ENCODE measurements at places on chromosomes 5 and 9.

- peak; percentile 3 for DNase-seq
Measured at GRCh38 chr9:108383796-108384195, 472.0 kb downstream of the ACTL7B start.

DNA sequence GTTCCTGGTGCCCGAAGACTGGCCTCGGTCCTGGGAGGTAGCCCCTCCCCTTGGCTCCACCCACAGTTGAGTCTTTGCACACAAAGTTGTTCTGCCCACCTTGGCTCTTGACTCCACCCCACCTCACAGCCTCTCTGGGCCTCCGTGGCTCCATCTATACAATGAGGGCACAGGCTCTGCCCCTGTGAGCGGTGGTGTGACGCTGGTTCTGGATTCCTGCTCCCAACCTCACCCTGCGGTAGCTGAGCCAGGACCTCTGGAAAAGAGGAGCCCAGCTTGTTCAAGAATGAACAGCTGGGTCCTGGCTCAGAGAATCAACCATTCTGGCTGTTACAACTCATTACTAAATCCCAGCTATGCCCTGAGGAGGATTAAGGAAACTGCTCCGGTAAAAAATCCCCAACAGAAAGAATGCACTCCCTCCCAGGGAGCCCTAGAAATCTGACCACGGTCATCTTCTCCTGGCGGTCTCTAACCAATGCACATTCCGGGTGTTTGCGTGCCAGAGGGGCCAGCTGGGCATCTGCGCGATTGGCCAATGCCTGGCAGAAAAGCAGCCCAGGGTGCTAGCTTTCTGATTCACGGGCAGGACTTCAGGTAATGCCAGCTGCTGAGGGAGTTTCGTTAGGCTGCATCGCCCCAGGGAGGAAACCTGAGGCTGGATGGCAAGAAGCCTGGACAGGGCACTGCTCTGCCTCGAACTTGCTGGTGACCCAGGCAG is 9.9 kb upstream of the GRHPR start:
- DNase-seq, result no peak

DNA sequence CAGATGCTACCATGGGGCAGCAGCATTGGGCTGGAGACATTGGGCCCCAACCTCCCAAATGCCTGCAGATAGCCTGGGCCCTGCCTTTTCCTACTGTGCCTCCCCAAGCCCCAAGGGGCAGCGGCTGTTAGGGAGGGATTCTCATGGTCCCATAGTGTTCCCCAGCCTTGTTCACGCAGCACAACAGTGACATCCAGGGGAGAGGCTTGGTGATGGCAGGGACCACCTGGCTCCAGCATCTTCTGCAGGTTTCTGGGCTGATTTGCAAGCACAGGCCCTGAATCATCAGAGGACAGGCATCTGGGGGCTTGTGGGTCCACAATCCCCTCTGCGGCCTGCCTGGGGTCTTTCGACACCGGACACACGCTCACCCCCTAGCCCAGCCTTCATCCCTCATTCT is 354.6 kb downstream of the SLIT3 start:
- peak; percentile 7 for DNase-seq

DNA sequence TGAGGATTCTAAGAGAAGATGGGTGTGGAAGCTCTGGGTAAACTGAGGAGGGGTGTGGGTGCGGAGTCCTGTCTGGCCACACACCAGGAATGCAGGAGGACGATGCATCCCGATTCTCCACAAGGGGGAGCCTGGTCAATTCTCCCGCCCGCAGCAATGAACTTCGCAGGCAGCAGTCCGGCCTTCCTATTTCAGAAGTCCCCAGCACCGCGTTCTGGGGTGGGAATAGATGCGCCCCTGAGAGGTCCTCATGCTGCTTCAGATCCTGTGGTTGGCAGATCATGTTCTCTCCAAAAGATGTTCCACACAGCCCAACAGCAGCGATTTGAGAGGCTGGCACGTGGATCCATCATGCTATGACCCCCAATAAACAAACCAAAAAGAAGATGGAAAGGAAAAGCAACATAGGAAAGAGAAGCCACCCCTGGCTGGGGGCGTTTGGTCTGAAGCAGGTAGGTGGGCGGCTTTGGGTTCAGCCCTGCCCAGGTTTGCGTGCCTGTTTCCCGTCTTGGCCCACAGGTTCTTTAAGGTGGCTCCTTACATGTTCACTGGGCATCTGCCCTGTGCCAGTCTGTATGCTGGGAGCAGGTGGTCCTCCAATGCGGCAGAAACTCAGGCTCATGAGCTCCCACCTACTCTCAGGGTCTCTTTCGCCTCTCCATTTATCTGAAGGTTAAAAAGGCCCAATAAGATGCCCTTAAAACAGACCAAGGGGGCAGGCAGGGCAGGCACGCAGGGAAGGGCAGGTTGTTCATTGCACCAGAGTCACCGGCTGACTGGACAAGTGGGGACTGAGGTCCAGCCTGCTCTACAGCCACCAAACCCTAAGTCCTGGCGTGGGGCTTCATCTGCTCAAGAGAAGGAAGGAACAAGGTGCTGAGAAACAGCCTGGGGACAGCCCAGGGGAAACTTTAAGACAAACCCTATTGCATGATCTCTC is 171.6 kb downstream of the PAX5 start:
- DNase-seq, result peak; percentile 58

DNA sequence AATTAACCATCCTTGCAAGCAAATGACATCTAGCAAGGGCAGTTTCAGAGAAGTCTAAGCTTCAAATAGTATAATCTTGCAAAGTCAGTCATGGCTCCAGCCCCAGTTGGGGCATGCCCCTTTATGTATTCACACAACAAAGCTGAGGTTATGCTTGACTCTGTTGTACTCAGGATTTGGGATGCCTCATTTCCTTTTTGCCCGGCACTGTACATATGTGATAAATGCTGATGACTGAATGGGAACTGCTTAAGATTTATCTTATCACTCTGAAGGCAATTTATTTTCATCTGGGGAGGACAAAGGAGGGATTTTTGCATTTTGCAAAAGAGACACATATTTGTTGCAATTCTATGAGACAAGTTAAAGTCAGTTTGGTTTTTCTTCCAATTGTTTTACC is 219.2 kb downstream of the TRPM3 start:
- DNase-seq, result no peak

GRCh38 chr5:172864747-172865146 is 30.7 kb downstream of the ERGIC1 start:
- DNase-seq, result no peak

- no peak for DNase-seq
Measured at GRCh38 chr5:63008195-63008594, 429.6 kb downstream of the LRRC70 start.

GRCh38 chr5:68041293-68041692 is 174.3 kb upstream of the PIK3R1 start:
- no peak for DNase-seq

DNA sequence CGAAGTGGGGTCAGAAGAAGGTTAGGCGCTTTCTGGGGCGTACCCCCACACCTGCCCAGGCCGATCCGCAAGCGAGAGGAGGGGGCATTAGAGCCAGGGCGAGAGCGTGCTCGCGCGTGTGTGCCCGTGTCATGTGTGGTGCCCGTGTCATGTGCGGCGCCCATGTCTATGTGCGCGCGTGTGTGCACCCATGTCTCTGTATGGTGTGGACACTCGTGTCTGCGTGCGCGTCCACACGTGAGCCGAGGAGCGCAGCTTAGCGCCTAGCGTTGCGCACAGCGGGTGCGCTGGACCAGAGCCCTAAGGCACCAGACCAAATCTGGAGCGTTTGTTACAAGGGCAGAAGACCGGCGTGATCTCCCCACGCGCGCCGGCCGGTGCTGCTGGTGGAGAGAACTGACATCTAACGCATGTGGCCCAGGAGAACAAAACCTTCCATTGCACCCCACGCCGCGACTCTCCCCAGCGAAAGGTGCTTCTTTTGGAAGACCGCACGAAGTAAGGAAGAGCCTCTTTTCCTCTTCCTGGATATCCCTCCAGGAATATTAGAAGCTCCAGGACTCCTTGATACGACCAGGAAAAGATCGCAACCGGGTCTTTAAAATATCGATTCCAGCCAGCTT is 644 bp downstream of the NIM1K start:
- DNase-seq, result peak; percentile 22

Data from A673 (cell line).